ENCODE measurements at places on chromosomes 1 and 21. TPM values are rescaled to one million over a fixed set of nuclear protein-coding genes. Genes with fewer than 3 reads are reported as not detected.

DNA sequence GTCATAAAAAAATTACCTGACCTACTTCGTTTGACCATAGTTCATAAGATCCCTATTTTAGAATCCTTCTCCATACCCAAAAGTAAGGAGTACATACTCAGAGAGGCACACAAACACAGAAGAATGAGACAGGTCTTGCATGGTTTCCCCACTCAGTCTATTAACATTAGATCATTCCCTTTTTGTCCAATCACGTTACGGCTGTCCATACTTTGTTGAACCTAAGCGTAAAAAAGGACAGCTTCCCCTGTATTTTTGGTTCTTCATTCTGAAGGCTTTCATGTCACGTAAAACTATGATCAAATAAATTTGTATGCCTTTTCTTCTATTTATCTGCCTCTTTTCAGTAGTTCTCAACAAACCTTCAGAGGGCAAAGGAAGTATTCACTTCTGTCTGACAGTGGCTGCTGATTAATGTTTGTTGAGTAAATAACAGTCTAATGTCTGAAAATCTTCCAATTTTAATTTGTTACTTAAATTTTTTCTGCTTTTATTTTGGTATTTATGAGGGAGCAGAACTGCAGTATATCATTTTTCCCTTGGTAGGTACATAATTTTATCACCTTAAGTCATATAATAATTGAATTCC is 16.4 kb downstream of the PKN2 start:
- no peak for DNase-seq

Gene ATP1A4
- 0.61 TPM for total RNA-seq

Gene CCDC17
- 1.9 TPM for total RNA-seq

- no peak for DNase-seq
Observed at GRCh38 chr1:172537366-172537765, 4.4 kb downstream of the SUCO start.

DNA sequence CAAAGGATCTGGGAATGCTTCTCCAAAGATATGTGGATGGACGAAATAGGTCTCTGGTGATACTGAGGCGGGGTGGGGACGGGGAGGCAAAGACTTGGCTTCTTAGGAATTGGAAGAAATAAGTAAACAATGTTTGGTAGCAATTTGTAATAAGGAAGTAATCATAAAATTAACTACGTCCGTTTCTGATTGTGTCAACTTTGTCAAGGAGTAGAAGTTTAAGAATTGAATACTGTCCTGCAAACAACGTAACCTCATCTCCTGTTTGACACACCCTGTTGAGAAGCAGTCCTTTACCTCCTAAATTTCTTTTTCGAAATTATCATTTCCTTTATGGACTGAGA is 471 bp downstream of the POLR3C start:
- DNase-seq: no peak

DNA sequence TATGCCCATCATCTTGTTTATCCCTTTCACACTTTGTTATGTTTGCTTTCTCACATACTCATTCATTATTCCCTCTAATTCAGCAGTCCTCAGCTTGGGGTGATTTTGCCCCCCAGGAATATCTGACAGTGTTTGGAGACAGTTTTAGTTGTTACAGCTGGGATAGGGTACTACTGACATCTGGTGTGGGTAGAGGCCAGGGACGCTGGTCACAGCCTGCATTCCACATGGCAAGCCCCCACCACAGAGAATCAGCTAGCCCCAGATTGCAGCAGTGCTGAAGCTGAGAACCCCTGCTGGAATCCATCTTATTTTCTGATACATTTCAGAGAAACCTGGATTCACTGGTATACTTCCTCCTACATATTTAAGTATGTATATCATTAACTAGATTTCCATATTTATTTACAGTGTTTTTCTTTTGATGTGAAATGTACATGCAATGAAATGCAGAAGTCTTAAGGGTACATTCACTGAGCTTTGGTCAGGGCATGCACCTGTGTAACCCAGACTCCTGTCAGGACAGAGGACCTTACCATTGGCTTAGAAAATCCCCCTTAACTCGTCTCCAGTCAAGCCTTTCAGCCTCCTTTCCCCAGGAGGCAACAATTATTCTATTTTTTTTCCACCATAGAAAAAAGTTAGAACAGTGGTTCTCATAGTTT is 68.3 kb downstream of the KIF26B start:
- no peak for DNase-seq
